ENCODE measurements at places on chromosomes 4 and X. TPM values are rescaled to one million over a fixed set of nuclear protein-coding genes. Genes with fewer than 3 reads are reported as not detected.

- no peak for DNase-seq
Measured at GRCh38 chr4:14827111-14827510, 175.2 kb upstream of the CPEB2 start.

- DNase-seq = peak; percentile 51
Measured at GRCh38 chr4:89305712-89306437, 1.7 kb downstream of the GPRIN3 start.

Gene HPF1
- total RNA-seq = 28.2 TPM

DNA sequence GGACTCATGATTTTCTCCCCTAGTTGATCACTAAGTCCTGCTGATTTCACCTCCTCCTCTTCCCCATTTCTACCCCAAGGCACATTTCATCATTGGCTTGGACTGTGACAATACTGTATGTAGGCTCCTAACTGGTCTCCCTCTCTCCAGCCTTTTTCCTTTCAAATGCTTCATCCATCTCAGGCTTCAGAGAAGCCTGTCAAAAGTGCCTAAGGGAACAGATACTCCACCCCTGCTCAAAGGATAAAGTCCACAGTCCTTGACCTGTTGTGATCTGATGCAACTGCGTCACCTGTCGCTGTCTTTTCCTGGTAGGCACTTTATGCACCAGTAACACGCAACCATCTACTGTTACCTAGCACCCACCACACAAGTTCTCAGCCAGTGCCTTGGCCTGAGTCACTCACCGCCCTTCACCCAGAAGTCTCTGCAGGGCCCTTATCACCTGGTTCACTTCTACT lies 12.8 kb downstream of the SCARB2 start:
- DNase-seq = peak; percentile 60

DNA sequence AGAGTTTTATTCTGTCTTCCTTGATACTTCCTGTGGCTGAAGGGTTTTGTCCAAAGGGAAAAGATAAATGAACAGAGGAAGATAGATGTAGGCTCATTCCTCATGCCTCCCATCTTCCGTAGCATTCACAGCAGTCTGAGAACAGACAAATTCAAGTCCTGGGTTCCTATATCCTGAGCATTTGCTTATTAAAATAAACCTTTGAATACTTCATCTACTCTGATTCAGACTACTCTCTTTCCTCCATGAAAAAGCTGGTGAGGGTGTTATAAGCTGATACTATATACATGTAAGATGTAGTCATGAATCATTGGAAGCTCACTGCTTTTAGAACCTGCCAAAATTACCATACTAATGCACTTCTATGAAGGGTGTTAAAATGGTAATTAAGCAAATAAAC lies 61.2 kb downstream of the GAB1 start:
- no peak for DNase-seq

- no peak for DNase-seq
Measured at GRCh38 chrX:15475021-15475420, 18.1 kb downstream of the PIR start.

- DNase-seq = no peak
Measured at GRCh38 chr4:138894011-138894410, 121.6 kb upstream of the NOCT start.

GRCh38 chr4:183620421-183620820 lies 38.6 kb downstream of the RWDD4 start:
- DNase-seq = no peak

DNA sequence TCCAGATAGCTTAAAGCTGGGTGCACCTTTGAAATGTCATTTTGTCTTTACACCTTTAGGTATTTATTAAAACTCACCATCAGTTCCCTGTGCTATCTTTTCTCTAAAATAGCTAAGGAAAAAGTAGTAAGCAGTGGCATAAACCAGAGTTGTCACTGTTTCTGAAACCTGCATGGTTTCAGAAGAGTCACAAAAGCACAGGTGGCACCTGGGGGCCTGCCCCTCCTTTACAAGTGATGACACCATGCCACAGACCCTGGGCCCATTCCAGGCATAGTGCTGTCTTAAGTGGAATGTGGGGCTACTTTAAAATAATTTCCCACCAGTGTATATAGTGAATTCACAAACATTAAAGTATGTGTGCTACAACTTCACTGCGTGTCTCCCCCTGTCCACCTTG lies 47.8 kb downstream of the DCUN1D4 start:
- DNase-seq = no peak

- DNase-seq = no peak
Measured at GRCh38 chr4:71472946-71473345, 134.1 kb downstream of the SLC4A4 start.

DNA sequence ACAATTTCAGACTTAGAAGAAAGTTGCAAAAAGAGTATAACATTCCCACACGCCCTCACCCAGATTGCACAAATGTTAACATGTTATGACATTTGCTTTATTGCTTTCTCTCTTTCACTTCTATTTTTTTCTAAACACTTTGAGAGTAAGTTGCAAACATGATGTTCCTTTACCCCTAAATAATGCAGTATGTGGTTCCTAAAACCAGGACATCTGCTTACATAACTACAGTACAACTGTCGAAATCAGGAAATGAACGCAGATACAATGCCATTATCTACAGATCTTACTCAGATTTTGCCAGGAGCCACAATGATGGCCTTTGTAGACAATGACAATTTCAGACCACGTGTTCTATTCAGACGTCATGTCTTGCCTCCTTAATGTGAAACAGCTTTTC lies 22.4 kb downstream of the SH3TC1 start:
- DNase-seq = no peak

Gene KIAA1210
- total RNA-seq = not detected
